ENCODE measurements at places on chromosomes 6 and 20.
A peak's percentile ranks its signal among the peaks of the same experiment; 100 is the strongest.

DNA sequence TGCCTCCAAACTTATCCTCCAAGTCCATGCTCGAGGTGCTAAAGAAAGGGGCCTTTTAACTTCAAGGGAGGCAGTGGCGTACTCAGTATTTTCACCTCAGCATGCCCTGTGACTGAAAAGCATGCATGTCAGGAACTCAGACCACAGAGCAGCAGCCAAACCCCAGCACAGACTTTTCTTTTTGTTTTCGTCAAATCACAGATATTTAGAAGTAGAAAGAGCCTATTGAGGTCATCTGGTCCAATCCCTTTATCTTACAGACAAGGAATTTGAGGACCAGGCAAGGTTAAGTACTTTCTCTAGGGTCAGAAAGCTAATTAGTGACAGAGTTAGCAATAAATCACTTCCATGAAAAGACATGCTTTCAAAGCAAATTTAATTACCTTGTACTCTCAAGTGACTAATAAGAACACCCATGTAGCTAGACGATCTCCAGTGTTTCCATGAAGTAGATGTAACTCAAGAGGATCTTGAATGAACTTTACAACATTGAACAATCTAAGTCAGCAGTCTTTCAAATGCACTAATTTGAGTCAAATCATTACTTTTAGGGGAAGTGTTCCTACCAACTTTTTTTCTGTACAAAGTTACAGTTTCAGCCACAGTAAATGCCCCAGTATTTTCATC is 35.9 kb downstream of the MOXD1 start:
- no peak for DNase-seq

- DNase-seq, result no peak
These were observed 10.7 kb downstream of the TP53RK start for GRCh38 chr20:46678516-46678915.

DNA sequence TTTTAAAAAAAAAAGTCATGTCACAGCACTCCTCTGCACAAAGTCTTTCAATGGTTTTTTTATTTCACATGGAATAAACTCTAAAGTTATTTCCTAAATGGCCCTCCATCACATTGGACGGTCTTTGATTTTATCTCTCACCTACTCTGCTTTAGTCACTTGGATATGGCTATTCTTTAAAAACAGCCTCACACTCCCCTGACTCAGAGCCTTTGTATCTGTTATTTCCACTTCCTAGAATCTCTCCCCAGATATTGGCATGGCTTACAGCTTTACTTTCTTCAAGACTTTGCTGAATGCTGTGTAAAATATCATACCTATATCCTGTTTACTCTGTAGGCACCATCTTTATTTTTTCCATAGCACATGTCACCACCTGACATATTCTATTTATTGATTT is 194.7 kb upstream of the MCHR2 start:
- no peak for DNase-seq

DNA sequence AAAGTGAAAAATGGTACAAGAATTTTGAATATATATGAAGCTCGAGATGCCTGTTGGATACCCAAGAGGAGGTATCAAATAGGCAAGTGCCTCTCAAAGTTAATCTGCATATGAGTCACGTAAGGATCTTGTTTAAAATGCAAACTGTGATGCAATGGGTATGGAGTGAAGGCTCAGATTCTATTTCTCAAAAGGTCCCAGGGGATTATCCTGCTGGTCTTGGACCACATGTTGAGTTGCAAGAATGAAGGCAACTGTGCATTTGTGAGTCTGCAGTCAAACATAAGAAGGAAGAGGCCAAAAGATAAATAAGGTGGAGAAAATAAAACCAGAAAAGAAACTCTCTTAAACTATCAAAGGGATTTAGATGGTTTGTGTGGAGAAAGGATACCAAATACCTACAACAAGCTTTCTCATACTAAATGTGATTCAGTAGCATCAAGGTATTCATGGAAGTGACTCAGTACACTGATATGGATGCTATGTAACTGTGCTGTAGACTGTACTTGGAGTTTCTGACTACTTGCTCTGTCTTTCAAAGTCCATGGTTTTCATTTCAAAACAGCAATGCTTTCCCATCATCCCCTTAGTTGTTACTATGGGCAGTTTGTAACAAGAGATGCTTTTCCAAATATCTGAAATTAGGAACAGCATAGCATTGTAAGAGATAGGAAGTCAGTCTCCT is 106.3 kb downstream of the GFRAL start:
- DNase-seq, result no peak

- no peak for DNase-seq
These were observed 22.4 kb upstream of the ZFP64 start for GRCh38 chr20:52213995-52214394.

- DNase-seq, result peak; percentile 10
These were observed 6.0 kb upstream of the TRIM26 start for GRCh38 chr6:30219244-30219643.

GRCh38 chr6:69664551-69664950 is 132.3 kb downstream of the LMBRD1 start:
- DNase-seq, result no peak

DNA sequence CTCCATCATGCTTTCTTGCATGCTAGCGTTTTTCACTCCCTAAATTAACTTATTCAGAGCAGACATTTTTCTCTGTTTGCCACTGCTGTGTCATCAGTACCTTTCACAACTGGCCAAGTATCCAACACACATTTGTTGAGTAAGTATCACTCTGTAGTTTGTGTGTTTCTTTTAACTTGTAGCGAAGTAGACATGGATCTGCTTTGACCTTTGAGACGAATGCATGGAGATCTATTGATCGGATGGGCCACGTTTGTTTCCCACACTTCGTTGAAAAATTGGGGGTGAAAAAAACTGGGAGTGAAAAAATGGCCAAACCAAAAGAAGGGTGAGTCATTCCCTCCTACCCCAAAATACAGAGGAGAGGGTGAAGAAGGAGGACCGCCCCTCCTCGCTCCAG is 12.9 kb upstream of the SLC9A8 start:
- DNase-seq, result no peak

DNA sequence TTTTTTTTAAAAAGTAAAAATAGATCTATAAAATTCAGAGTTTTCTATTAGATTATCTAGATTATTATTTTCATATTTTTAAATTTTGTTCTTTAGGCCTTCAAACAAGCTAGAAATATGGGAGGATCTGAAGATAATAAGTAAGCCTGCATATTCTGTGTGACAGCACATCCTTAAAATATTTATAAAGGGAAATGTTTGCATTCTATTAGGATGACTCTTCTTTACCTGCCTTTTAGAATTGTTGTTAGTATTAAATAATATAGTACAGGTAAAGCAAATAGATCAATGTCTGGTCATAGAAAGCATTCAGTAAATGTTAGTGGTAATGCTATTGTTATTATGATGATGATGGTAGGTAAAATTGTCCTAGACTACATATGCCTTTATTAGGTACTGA is 17.4 kb downstream of the PEX3 start:
- DNase-seq, result no peak

GRCh38 chr6:108566406-108566805 is 5.7 kb downstream of the FOXO3 start:
- DNase-seq, result no peak

GRCh38 chr20:22495172-22495571 is 89.2 kb downstream of the FOXA2 start:
- DNase-seq, result no peak

DNA sequence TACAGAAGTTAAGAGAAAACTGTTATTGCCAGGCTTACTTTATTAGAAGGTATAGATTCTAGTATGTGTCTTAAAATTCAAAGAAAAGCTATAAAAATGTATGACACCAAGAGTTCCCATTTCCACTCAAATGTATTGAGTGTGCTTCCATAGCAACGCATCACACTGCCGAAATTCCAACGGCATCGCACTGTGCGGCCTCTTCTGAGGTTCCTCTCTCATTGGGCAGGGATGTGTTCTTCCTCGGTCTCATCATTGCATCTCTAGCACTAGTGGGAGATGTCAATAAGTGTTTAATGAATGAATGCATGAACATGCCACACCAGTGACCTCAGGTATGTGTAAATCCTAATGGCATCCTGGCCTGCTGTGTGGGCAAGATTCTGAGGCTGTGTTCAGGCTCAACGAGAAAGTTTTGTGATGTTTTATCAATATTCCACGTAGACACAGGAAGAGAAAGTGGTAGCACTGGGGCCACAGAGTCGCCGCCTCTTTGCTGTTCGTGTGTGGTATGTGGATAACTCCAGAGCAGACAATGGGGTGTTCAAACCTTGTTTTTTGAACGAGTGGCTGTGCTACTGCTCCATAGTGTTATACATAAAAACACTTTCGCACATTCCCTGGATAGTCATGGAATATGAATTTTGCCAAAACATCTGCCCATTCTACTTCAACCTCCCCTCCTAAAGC is 171.6 kb downstream of the ADGB start:
- DNase-seq, result no peak

DNA sequence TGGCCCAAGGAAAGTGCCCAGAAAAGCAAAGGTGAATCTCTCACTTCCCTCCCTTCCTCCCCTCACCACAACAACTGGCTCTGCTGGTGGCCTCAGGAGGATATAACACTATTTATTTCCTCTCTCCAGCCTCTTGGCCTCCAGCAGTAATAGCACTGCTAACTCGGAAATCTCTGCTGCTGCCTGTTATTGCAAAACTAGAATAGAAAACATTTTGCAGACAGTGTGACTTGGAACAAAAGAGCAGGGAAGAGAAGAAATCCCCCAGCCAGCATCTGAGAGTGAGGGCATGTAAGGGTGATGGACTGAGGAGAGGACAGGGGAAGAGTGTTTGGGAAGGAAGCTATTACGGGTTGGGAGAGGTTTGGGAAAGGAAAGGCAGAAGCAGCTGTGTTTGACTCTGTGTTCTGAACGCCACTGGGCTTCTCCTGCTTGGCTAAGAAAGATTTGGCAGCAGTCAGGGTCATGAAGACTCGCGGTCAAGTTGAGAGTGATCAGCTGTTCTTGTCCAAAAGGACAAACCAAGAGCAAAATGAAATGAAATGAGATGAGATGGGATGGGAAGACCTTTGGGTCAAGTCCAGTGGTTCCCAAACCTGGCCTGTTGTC is 81.0 kb upstream of the SNX9 start:
- DNase-seq, result no peak

DNA sequence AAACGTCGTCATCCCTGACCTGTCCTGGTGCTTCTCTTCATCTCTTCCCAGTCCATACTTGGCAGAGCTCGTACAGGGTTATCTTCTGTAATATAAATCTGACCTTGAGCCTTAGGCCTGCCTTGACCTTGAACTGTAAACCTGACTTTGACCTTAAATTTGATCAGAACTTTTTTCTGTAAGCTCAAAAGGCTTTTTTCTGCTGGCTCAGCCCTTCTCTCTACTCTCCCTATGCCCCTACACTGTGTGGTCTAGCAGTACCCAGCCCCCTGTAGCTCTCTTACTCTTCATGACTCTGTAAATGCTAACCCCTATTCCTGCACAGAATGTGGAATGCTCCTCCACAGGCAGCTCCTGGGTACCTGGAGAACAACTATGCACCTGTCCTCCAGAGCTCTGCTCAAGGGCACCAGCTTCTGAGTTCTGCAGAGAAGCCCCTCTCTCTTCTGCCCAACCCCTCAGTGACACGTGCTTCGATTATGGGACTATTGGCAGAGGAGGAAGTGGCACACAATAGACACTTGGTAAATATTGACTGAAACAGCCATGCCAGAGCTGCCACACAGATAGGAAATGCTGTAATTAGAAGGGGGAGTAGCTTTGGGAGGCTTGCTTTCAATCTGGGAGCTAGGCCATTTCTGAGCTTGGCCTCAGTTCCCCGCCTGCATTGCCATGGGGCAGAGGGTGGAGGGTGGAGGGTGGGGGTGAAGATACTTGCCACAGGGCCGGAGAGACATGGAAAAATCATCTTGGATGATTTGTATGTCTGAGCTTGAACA is 15.4 kb downstream of the SNPH start:
- no peak for DNase-seq

DNA sequence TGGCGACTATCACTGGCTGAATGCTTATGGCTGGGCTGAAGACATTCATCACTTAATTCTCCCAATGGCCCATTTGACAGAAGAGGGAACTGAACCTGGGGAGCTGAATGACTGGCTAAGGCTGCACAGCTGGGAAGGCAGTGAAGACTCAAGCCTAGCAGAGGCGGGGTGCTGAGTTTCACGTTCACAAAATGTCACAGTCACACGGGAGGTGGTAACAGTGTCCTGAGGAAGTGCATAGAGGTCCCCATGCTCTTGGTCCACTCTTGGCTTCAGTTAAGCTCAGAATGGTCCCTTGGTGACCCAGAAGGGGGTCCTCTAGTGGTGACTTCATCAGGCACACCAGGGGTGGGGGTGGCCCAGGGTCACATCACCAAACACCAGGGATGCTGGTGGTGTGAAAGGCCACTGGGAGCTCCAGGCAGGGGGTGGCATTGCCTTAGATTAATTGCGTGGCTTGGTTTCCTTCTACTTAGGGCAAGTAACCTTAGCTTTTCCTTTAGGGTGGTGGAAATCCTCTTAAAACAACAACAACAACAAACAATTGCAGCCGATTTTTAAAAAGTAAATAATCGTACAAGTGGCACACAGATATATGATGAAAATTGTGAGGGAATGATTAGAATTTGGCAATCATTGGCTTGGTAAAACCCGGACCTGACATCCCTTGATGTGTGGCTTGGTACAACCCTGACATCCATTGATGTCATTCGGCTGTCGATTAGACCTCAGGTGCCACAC is 45.0 kb downstream of the SULF2 start:
- DNase-seq, result no peak

Measured in GDM1 (cell line).